Stimulated activated CD4-positive, alpha-beta T cell treated with anti-CD3 and anti-CD28 coated beads, Interleukin-1b, Interleukin-23, amount 100 ng/mL, for 24 hours (primary cell): ENCODE measurements at places on chromosomes 16 and 17.
A peak's percentile ranks its signal among the peaks of the same experiment; 100 is the strongest.

GRCh38 chr16:8818504-8819270, 21.0 kb downstream of the PMM2 start:
- DNase-seq, result no peak

- no peak for DNase-seq
Observed at GRCh38 chr16:75443298-75443697, 10.0 kb upstream of the CFDP1 start.

DNA sequence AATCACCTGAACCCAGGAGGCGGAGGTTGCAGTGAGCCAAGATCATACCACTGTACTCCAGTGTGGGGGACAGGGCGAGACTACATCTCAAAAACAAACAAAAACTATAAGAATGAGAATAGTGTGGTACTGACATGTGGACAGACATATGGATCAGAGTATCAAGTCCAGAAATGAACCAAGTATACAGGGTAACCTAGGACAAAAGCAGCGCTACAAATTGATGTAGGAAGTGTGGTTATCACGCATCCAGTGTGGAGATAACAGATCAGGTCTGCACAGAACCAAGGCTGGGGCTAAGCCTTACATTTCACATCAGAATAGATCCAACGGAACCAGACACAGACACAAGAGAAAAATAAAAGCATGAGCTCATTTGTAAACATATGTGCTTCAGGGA, 23.0 kb upstream of the C16orf95 start:
- DNase-seq, result no peak

- no peak for DNase-seq
Observed at GRCh38 chr16:61564716-61565115, 471.5 kb downstream of the CDH8 start.

- no peak for DNase-seq
Observed at GRCh38 chr16:27681681-27682080, 131.7 kb downstream of the KATNIP start.

- DNase-seq, result no peak
Observed at GRCh38 chr17:83137523-83137922, 58.1 kb downstream of the METRNL start.

- DNase-seq, result peak; percentile 74
Observed at GRCh38 chr16:11354733-11355574, 9.7 kb downstream of the RMI2 start.

DNA sequence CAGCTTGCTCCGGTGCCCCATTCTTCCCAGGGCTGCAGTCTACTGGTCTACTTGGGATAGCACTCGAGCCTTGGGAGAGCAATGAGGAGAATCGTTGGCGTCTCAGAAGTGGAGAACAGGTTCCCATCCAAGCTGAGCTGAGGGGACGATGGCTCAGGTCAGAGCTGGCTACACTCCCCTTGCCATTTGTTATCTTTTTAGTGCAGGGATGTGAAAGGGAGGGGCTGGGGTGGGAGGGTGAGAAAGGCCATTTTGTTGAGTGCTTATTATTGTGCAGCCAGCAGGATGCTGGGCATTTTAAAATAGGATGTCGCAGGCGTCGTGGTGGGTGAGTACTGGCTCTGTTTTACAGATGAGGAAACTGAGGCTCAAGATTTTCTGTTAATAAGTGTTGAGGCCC, 410.8 kb downstream of the SNX29 start:
- DNase-seq, result no peak

DNA sequence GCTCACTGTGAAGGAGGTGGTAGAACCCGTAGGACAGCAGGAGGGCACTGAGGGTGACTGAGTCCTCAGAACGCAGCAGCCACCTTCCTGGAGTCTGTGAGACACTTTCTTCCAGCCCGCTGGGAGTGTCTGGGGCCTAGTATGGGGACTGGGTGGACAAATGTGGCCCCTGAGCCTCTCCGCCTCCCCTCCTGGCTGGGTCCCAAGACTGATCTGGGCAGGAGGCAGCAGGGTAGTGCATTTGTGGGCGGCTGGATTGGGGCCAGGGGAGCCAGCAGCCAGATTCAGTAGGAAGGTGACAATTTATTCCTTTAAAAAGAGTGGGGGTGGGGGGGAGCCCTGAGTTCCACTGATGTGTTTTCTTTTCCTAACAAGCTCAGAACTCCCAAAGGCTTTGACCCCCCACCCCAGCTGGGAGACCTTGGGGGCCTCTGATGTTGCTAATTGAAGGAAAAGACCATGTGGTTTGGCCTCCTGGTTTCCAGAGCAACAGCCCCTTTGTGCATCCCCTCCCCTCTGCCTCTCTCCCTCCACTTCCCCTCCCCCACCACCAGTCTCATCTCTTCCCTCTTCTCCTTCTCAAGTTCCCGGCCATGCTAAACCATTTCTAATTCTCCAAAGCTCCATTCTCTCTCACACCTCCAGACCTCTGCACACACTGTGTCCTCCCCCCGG, 4.4 kb downstream of the CLEC19A start:
- DNase-seq, result no peak
